Cardiac ventricle fibroblast (primary cell): ENCODE measurements at places on chromosomes 3 and 15. TPM values are rescaled to one million over a fixed set of nuclear protein-coding genes. Genes with fewer than 3 reads are reported as not detected.

Gene ACOX2
- 21.7 and 24.2 TPM in 2 replicates for total RNA-seq

Gene HHLA2
- total RNA-seq, result 0.12 TPM in 1 of 2 replicates, not detected in the other

Gene TMEM207
- not detected in 2 replicates for total RNA-seq

Gene PLSCR4
- 130 and 139 TPM in 2 replicates for total RNA-seq

Gene TMC3
- not detected in 2 replicates for total RNA-seq

Gene CCDC39
- total RNA-seq, result not detected in 2 replicates

Gene H1-8
- total RNA-seq, result not detected in 2 replicates

Gene STRC
- not detected in 2 replicates for total RNA-seq

Gene MKRN3
- total RNA-seq, result 0.37 TPM in 1 of 2 replicates, not detected in the other
